BE2C (cell line): ENCODE measurements at places on chromosomes 7 and 10.

- DNase-seq, result peak; percentile 18
Measured at GRCh38 chr10:12720217-12720981, 281.1 kb downstream of the CCDC3 start.

DNA sequence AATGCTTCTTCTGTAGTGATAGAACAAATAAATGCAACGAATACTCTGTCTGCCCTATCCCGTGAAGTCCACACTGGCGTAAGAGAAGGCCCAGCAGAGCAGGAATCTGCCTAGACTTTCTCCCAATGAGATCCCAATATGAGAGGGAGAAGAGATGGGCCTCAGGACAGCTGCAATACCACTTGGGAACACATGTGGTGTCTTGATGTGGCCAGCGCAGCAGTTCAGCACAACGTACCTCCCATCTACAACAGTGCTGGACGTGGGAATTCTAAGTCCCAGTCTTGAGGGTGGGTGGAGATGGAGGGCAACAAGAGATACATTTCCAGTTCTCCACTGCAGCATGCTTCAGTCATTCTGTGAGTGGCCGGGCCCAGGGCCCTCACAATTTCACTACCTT is 45.8 kb downstream of the FIGNL1 start:
- DNase-seq, result no peak

DNA sequence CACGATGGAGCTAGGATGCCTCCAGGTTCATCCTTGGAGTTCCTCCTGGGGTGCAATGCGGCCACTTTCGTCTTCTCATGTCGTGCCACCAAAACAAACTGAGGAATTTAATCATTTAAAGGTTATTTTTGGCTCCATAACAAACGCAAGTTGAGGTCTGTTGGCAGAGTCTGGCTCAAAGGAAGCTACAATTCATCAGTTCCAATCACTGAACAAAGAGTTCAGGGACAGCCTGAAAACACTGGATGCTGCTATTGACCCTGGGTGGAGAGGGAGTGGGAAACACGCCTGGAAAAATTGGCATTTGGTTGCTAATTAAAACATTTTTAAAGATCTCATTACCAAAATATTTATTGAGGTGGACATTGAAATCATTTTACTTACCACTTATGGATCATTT is 11.4 kb upstream of the MGMT start:
- DNase-seq, result no peak

GRCh38 chr10:28396331-28396730 is 93.5 kb upstream of the MPP7 start:
- DNase-seq, result no peak

GRCh38 chr10:8817299-8817698 is 762.8 kb downstream of the GATA3 start:
- peak; percentile 46 for DNase-seq

DNA sequence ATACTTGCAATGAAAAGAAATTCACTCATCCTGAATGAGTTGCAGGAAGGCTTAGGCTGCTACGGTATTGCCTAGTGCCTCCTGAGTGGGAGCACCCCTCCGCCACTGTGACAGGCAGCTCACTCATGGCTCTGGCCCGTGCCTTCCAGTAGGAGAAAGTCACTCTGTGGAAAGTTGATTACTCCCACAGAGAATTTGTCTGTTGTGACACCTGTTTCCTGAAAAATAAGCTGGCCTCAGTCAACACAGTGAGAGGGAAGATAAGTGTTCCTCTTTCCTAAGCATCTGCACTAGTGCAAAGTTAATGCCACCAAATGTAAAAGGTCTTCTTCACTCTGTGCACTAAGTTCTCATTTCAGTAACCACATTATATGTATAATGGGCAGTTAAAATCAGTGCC is 158.8 kb upstream of the INHBA start:
- DNase-seq, result no peak

DNA sequence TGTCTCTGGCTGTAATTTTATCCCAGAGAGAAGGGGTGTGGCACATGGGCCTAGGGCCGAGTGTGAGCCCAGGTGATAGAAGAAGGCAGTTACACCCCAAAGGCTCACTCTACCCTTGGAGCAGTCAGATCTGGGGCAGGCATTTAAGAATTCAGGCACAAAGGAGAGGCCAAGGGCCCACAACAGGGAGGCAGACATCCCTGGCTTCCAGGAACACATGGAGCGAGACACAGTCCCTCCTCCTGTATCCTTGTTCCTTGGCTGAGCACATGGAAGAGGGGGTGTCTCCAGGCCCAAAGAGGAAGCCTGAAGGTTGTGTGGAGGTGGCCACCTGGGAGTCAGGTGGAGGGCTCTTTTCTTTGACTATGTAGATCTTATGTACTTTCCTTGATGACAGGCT is 286.2 kb downstream of the RPS24 start:
- no peak for DNase-seq

- DNase-seq, result no peak
Measured at GRCh38 chr10:114520453-114520852, 116.2 kb upstream of the AFAP1L2 start.

- DNase-seq, result no peak
Measured at GRCh38 chr7:29926216-29926615, 63.4 kb downstream of the SCRN1 start.

GRCh38 chr7:27697861-27698430 is 35.3 kb upstream of the HIBADH start:
- no peak for DNase-seq

- no peak for DNase-seq
Measured at GRCh38 chr10:22557321-22557720, 157.1 kb downstream of the PIP4K2A start.

- DNase-seq, result peak; percentile 63
Measured at GRCh38 chr10:73591935-73592699, 975 bp upstream of the USP54 start.

DNA sequence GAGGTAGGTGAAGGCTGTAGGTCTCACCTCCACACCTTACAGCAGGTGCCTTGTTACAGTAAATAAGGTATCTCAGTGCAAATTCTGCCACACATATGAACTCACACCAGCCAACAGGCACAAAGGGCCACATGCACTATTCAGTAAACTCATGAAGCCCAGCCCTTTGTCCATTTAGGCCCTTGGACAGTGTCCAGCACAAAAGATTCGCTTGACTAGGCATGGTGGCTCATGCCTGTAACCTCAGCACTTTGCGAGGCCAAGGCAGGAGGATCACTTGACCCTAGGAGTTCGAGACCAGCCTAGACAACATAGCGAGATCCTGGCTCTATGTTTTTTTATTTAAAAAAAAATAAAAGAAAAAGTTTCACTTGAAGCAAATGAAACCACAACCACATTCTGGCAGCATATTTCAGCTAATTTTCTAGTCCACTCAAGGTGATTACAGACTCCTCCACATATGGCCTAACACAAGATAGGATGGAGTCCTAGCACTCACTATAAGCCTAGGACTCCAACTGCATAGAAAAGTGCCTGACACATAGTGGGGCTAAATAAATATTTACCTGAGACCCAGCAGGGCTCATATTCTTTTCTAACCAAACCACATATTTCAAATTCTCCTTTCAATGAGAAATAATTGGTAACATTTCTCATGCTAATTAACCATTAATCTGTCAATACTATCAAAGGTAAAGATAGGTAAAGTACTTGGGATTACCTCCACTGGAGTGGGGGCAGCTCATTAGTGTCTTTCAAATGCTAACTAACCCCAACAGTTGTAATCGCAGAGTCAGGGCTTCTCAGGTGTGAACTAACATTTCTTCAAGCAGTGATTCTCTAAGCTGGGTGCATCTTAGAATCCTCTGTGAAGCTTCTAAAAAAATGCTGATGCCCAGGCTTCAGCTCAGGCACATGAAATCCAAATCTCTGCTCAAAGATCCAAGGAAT is 4.5 kb upstream of the ANKRD1 start:
- DNase-seq, result no peak

DNA sequence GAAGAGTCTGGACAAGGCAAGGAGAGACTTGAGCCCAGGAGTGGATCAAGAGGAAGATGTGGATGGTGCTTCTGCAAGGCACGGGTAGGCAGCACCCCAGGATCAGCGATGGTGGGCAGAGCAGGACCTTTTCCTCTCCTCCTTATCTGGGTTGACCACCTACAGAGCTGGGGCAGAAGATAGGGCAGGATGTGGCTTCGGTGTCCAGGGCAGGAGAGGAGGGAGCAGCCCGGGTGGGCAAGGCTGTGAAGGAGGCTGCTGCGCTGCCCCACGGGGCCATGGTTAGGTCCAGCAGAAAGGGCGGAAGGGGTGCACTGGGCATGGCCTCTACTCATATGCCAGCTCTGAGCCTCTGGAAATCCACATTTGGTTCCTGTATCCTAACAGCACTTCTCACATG is 20.0 kb upstream of the PARP12 start:
- DNase-seq, result no peak

- no peak for DNase-seq
Measured at GRCh38 chr10:129046962-129047361, 420.1 kb upstream of the MGMT start.

DNA sequence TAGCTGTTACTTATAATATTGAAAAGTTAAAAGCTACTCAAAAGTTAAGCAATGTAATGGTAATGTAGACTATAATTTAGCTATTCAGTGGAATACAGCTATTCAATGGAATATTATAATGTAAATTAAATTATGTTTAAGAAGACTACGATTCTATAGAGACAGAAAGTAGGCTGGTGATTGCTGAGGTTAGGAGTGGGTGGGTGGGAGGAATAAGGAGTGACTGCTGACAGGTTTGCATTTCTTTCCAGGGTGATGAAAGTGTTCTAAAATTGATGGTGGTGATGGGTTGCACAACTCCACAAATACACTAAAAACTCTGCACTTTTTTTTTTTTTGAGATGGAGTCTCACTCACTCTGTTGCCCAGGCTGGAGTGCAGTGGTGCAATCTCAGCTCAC is 21.4 kb downstream of the DENND2A start:
- no peak for DNase-seq

DNA sequence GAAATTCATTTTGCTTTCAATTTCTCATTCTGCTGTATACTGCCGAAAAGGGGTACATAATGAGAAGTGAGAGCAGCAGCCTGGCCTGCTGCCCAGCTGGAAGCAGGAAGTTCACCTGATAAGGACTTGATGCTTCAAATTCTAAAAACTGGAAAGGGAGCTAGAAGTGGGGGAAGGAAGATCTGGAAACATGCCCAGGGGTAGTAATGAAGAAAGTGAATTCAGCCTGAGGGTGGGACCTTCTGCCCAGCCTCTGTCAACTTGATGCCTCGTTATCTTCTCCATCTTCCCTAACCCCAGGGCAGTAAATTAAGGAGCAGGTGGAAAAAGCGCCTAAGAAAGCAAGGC is 69.4 kb downstream of the ARMH3 start:
- peak; percentile 26 for DNase-seq
